ENCODE measurements at places on chromosomes 7 and 10.

- DNase-seq = no peak
Observed at GRCh38 chr10:124151466-124152095, 58.2 kb upstream of the CHST15 start.

DNA sequence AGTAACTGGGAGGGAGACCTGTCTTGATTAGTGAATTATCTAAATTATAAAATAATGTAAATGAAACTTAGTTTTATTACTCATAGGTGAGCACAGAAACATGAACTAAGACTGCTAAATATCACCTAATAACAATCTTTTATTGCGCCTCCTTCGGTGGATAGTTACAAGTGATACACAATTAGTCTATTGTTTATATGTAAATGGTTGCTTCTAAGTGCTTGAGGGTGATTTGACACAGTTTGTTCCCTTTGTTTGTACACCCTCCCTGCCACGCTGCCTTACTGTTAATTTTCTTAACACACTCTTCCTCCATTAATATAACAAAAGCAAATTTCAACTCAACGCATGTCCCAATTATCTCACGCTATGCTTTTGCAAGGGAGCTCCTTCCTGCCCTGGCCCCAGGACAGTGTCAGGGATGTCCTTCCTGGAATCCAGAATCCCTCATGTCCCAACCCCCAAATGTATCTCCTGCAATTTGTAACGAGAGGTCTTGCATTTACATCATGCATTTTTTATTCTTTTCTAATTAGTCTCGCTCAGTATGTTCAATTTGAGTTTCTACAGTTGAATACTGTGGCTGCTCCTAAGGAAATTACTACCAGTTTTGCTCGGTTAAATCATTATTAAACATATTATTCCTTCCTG is 4.2 kb downstream of the NPSR1 start:
- DNase-seq = no peak

DNA sequence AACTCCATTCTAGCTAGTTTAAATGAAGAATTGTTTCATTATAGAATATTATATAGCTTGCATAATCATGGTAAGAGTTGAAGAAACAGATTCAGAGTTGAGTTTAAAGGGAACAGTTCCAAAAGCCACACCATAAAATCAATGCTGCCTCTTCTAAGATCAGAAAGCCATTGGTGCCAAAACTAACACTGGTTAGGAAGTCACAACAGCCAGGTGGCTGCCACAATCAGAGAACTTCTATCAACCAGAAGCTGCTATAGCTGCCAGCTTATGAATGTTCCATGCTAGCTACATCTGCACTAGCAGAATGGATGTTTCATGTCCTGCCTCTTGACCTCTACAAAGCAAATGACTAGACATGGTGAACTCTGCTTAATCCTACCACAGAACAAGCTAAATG is 583.1 kb upstream of the LRRN3 start:
- no peak for DNase-seq

DNA sequence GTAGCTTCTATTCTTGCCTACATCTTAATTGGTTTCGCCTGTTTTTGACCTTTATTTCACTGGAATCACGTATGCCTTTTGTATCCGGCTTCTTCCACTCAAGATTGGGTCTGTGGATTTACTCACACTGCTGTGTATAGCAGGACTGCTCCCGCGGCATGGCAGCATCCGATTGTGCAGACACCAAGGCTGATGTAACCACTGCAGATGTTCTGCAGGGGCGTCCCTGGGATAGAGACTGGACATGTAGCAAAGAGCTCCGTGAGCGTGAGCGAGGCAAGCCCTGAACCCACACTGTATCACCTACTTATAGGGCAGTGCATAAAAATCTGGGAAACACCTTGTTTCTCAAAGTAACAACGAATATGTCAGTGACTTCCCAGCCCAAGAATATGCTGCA is 11.4 kb upstream of the IDI2 start:
- no peak for DNase-seq

- no peak for DNase-seq
Observed at GRCh38 chr10:94785211-94785610, 22.7 kb downstream of the CYP2C19 start.

DNA sequence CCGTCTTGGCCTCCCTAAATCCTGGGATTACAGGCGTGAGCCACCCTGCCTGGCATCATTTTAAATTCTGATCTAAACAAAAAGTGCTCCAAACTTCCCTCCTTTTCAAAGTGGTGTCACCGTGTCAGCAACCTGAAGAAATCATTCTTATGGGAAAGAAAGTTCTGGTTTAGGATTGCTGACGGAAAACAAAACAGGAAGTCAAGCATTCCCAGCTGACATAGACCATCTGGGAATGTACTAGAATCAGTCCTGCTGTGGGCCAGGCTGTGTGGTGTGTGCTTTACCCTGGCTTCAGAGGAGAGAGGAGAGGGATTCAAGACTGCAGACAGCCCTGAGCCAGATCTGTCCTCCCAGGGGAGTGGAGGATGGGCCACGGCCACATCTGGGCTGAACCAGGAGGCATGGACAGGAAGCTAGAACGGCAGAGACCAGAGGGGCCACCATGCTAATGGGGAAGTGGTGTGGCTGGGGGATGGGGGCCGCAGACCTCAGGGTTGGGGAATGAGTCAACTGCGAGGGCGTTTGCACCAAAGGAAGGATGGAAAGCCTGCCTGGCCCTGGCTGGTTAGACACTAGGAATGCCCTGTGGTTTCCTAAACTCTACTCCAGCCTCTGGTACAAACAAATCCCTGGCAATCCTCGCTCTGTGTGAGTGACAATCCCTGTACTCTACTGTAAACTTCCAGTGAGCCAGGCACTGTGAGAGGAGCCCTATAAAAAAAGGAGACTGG is 16.7 kb upstream of the CLIP2 start:
- peak; percentile 80 for DNase-seq

DNA sequence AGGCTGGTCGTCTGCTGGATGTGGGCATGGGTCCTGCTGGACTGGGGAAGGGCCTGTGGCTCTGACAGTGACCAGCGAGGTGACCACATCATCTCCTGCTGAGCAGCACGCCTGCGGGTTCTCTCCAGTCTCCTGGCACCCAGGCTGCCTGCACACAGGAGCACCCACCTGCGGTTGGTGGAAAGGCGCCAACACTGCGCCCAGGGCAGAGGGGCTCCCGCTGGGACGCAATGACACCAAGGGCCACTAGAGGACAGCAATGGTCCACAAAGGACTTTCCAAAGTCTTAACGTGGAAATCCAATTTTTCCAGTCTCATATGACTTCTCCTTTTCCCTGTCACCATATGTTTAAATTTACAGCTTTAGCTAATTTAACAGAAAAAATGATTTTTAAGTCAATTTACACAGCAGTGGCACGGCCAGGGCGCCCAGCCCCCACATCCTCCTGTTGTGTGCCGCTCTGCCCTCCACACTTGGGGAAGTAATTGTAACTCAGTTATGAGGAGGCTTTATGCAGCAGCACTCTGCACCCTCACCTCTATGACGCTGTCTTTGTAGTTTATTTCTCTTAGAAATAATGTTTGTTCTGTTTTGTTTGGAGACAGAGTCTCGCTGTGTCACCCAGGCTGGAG is 38.1 kb downstream of the CFAP46 start:
- DNase-seq = no peak

- no peak for DNase-seq
Observed at GRCh38 chr7:32147546-32148268, 77.5 kb upstream of the PDE1C start.
